NCI-H146 (cell line): ENCODE measurements at places on chromosomes 6 and 20.

DNA sequence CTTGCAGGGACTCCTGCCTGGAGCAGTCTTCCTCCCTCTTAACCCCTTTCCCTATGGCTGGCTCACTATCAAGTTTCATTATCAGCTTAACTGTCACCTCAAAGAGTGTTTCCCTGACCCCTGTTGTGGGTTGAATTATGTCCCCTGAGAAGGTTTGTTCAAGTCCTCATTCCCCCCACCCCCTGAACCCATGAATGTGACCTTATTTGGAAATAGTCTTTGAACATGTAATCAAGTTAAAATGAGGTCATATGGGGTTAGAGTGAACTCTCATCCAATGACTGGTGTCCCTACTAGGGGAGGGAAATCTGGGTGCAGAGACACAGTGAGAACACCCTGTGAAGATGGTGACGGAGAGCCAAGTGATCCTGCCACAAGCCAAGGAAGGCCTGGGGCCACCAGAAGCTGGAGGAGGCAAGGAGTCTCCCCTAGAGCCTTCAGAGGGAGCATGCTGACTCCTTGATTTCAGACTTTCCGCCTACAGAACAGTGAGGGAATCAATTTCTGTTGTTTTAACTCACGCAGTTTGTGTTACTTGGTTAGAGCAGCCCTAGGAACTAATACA lies 165.2 kb upstream of the TOP1 start:
- DNase-seq = no peak

DNA sequence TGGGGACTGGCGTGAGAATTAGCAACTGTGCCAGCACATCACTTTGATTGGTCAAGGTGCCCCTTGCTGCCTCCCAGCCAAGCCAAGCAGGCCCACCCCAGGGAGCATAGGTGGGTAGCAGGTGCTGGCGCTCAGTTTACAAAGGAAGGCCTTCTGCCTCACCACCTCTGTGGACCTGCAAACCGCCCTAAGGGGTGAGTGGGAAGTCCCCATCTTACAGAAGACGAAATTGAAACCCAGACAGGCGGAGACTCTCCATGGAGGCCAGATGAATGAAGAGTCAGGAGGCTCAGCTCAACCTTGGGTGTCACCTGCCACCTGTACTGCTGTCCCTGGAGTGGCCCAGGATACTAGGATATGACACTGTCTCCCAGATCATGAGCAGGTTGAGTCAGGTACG lies 21.5 kb upstream of the MAS1L start:
- no peak for DNase-seq

DNA sequence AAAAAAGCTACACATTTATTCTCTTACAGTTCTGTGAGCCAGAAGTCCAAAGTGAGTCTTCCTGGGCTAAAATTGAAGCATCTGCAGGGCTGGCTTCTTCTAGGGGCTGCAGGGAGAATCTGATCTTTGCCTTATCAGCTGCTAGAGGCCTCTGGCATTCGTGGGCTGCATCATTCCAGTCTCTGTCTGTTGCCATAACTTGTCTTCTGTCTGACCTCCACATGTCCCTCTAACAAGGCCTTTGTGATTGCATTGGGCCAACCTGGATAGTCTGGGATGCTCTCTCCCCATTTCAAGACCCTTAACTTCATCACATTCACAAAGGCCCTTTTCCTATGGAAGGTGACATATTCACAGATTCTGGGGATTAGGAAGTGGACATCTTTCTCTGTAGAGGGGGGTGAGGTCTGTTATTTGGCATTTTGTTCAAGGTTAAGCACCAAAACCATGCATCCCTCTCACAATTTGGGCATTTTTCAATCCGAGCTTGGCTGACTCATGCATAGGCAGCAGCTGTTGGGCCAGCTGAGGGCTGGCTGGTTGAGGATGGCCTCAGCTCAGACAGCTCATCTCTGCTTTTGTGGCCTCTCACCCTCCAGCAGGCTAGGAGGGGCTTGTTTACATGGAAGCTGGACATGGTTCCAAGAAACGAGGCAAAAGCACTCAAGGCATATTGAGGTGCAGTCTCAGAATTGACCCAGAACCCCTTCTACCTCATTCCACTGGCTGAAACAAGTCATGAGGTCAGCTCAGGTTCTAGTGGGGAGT lies 116.1 kb upstream of the NXT1 start:
- DNase-seq = no peak

GRCh38 chr20:8829256-8829655 lies 239.6 kb upstream of the PLCB4 start:
- DNase-seq = no peak

- DNase-seq = no peak
These were observed 23.3 kb downstream of the PCNA start for GRCh38 chr20:5096463-5096862.

GRCh38 chr6:20931093-20931492 lies 396.8 kb downstream of the CDKAL1 start:
- DNase-seq = no peak

GRCh38 chr6:2881423-2881822 lies 21.7 kb downstream of the SERPINB9 start:
- no peak for DNase-seq

GRCh38 chr6:17392978-17393891 lies at the start of gene CAP2:
Gene CAP2 (plus strand): TSS chr6:17393595. CDS start chr6:17421556, 27,961 bp downstream.
- DNase-seq = peak; percentile 64

DNA sequence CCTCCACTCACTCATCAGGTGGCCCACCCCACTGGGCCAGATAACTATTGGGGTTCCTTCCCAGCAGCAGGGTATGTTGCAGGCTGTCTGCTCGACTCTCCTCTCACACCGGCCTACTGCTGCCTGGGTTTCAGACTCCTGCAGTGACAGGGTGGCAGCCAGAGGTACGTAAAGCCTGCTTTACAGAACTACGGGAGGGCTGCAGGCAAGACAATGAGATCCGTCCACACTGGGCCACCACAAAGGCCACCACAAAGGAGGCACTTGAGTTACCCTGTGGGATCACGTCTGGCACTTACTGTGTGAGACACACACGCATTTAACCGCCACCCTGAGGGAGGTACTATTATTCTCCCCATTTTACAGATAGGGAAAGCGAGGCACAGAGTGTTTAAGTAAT lies 78.5 kb downstream of the NFATC2 start:
- DNase-seq = no peak

- DNase-seq = no peak
These were observed 166.5 kb downstream of the TFAP2A start for GRCh38 chr6:10248378-10248843.

GRCh38 chr6:110020888-110021287 lies 42.8 kb downstream of the GPR6 start:
- DNase-seq = no peak

GRCh38 chr6:35018746-35019145 lies 122.4 kb downstream of the TCP11 start:
- DNase-seq = no peak

DNA sequence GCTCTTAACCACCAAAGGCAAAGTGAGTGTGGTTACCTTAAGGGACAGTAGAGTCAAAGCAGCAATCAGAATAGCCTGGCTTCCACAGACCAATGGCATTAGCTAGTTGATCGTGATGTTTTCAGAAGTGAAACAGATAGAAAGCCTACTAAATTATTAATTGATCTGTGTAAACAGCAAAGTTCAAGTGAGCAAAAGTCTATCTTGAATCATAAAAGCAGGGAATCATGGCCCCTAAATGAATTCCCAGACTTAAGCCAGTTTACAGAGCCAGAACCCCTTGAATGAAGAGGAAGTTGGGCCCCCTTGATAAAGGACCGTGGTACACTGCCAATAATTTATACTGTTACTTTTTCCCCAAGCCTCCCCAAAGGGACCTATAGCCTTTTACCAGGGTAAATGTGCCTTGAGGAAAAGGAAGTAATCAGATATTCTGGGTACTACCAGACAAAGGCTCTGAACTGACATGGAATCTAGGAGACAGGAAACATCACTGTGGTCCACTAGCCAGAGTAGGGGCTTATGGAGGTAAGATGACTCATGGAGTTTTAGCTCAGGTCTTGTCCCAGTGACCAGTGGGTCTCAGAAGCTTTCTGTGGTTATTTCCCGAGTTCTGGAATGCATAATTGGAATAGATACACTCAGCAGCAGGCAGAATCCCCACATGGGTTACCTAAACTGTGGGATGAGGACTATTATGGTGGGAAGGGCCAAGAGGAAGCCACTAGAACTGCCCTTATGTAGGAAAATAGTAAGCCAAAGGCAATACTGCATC lies 317.5 kb downstream of the CD83 start:
- no peak for DNase-seq

DNA sequence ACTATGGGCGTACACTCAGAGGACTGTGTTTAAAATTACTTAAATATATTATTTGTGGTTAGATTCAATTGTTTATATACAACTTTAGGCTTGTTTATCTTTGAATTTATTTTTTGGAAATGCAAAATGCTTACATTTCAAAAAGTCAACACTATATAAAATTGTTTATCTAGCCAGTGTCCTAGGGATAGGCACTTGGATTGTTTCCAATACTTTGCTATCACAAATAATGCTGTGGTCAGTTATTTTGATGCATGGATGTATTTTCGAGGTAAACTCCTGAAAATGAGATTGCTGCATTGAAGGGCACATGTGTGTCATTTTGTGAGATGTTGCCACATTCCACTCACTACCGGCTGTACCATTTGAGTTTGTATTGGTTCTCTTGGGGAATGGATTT lies 213.9 kb downstream of the SLC24A3 start:
- DNase-seq = no peak

DNA sequence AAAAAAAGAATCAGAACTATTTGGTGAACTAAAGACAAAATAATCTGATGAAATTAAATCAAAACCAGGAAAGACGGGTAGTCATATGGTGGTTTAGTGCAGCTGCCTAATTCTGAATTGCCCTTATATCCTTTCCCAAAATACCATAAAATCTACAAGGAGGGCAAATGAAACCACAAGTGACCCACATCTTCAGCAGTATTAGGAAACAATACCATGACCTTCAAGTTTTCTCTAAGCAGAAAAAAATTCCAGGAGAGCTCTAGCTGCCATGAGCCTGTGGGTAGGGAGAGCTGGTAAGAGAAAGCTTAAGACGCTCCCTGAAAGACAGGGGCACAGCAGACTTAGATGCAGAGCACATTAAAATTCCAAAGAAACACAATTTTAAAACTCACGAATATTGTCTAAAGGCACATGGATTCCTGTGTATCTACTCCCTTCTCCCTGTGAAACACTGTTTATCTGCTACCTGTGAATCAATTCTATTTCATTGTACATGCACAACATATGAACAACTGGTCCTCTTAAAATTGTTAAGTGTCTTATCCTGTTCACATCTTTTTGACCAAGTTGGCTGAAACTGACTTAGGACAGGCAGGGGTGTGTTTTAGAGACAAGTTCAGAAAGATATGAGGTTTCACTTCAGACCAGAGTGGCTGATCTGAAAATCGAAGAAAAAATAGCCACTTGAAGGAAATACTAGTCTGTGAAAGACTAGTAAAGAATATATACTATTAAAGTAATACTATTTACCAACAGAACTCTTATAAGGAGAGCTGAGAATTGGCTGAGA lies 153.6 kb upstream of the SHLD1 start:
- no peak for DNase-seq

DNA sequence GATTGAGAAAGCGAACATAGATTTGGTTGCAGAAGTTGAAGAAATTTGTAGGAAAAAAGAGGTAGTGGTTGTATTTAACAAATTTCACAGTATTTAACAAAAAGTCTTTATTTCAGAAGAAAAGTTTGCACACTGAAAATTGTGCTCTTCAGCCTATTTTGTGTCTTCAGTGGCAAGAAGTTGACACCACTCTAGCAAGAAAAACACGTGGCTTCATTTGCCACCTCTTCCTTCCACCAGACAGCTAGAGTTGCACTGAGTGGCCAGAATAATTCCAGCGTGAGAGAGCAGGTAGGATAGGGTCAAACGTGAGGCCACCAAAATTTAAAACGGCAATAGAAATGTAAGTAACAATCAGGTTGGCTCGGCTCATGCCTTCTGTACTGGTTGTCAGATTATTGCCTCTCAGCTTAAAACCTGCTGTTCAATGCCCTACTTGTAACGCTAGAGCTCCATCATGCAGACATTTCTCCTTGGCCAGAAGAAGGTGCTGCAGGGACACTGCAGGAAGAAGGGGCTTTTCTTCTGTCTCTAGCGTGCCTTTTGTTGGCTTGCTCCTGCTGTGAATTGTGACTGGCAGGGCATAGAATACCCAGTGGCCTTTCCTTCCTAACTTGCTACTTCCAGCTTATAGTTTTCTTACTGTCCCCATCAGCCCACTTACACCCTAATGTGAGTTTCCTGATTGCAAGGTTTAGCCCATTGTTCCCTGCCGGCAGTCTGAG lies 12.1 kb downstream of the TRAPPC3L start:
- DNase-seq = peak; percentile 10

DNA sequence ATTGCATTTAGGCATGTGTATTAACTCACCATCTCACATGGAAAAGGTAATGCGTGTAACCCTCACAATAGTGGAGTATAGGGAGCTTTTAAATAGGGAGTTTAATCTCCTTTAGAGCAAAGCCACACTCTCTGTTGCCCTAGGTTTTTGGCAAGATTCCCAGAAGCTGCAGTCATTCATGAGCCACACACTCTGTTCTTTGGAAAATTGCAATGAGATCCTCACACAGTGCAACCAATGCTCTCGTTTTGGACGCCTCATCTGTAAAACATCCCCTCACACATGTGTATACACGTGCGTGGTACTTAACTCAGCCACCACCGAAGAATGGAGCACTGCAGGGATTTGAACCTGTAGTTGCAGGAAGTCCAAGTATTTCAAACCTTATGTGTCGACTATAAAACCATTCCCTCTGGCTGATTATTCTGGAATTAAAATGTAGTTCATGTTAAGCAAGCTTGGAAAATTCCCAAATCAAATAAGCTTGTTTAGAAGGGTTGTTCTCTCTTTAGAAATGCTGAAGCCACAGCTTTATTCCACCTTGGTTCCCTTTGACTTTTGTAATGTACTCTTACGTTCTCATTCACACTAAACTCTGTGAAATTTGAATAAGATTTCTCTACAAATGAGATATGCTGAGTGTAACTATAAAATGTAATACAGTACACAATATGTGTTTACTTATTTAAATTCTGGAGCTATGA lies 489.8 kb upstream of the MANEA start:
- peak; percentile 98 for DNase-seq

DNA sequence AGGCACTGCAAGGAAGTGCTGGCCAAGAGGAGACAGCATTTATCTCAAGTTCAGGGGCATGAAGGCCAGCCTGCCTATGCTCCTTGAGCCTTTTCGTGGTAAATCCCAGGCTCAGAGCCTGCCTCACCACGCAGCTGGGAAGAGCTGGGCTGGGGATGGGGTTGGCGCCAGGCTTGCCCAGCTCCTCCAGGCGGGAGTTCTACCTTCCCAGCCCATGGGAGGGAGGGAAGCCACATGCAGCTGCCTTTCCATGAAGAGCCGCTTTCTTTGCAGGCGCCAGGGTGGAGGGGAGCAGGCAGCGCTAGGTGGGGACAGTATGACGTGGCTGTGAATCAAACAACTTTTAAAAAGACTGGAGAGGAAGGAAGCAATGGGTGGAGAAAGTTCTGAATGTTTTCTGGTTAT lies 19.5 kb upstream of the SIRT5 start:
- DNase-seq = peak; percentile 50

GRCh38 chr6:53605543-53606235 lies 59.9 kb downstream of the KLHL31 start:
- no peak for DNase-seq

DNA sequence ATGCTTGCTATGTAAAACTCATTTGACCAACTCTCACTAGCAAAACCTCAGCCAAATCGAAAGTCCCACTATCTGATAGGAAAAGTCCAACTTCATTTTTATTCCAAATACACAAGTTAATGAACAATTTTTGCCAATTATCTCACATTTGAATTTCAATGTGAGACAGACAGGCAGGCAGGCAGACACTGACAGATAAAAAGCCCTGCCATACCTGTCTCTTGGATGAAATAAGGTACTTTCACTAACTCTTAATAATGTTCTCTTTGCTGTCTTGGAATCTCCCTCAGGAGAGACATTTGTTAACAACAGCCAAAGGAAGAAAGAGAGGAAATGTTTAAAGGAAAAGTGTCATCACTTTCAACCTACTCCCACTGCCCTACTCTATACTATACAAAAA lies 82.0 kb downstream of the RNGTT start:
- DNase-seq = no peak
